ENCODE measurements at places on chromosomes 7 and 10.

DNA sequence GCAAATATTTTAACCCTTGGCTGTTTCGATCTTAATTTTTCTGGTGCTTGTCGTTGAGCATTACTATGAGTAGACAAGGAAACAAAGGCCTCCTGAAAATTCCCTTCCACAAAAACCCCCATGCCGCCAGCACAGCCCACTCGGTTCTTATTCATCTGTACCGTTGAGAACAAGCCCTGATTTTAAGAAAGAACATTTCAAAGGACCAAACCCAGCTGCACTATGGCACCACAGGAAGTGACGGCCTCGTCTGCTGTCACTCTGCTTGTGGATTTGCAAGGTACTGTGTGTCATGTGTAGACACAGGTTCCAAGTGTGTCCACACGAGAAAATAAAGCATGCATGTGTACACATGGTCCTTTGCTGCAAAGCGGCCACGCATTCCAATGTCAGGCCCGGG, 285.2 kb downstream of the DNAJB6 start:
- DNase-seq = no peak

DNA sequence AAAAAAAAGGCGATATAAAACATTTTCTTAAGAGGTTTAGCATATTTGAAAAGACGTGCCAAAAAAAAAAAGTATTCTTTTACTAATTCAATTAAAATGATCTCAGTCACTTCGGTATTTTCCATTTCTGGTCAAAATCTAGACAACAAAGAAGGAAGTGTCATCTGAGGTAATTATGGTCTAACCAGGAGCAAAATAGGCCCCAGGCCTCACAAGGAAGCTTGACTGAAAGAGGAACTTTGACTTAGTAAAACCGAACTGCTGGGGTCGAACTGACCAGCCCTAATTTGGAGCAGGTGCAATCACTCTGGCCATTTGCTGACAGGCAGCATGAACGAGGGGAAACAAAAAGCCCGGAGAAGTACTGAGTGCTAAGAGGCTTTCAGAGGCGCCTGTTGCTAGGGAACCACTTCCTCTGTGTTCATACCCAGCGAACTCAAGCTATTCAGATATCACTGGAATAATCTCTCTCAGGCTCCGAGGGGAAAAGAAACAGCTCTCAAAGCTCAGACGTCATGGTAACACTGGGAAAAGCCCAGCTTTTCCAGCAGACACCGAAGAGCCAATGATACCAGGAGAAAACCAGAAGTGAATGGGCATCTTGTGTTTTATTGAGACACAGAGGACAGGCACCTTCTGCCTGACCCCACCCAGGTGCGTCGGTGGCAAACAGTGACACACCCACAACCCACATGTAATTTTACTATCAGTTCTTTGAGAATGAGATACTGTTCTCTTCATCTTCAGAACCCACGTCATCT, 126.5 kb downstream of the FAM107B start:
- no peak for DNase-seq

GRCh38 chr10:11011984-11012383, 5.7 kb upstream of the CELF2 start:
- no peak for DNase-seq

DNA sequence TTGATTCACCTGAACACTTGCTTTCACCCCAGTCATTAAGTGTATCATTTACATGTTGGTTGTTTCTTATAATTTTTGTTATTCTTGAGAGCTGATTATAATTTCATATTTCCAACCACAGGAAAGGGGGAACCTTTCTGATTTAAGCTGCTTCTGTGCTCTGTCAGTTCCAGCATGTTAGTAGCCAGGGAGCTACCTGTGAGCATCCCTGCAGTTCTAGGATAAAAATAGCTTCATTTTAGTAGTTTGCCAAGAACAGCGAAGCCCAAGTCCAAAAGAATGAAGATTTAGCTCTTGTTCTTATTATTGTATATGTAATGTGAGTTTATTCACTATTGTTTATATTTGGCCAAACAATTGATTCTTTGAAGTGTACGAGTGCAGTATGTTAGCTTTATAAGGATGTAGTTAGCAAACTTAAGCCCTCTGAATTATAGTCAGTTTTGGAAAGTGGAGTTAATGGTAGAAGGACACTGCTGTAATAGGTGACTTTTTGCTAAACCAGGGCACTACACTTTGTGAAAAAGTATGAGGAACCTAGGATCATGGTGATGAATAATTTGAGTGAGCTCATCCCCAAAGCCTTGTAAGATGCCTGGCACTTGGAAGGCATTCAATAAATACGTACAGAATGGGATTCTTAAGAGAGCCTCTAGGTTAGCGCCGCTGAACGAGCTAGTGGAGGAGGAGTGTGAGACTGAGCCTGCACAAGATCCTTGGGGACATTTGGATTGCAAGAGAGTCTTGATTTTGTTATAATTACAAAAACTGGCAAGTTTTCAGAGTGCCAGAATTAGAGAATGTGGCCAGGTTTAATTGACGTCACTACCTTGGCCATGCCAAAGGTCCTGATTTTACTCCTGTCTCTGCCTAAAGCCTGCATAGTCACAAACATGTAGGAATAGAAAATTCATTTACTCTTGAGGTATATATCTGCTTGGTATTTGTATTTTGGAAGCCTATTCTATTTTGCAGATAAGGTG, 29.8 kb downstream of the DNAH11 start:
- DNase-seq = no peak

DNA sequence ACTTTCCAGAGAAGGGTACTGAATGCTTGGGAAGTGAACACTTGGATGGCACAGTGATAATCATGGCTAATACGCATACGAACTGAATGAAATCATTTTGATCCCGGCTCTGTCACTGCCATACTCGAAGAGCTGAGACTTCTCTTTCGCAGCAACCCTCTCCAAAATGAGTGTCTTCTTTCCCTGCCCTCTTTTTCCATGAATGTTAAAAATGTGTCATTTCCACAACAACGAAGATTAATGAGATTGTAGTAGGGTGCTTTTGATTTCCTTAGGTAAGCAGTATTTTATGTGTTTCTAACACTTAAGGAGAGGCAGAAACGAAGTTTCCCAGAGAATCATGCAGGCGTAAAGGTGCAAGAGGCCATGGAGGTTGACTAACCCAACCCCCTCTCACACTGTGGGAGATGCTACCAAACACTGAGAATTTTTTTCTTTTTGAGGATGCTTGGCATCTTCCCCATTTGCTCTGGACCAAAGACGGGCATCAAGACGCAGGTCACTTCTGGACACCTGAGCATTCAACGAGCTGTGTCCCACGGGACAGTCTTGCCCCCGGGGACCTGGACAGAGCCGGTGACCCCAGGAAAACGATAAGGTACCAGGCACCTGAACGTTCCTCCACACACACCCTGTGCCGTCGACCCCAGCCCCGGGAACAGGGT, 823 bp downstream of the COPG2 start:
- DNase-seq = no peak

DNA sequence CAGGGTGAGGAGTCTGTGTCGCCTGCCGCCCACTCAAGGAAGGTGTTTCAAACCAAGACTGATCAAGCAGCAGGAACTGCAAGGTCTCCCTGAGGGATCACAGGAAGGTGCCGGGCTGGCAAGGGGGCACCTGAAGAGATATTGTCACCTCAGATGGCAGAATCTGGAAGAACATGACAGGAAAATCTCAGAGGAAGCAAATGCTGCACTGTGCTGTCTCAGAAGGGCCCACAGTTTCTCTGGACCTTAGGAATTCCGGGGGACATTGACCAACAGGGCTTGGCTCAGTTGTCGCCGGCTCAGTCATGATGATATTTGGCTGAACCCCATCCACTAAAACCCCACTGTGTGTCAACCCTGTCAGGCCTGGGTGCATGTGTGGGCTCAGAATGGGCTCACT, 31.9 kb upstream of the GPR26 start:
- no peak for DNase-seq

DNA sequence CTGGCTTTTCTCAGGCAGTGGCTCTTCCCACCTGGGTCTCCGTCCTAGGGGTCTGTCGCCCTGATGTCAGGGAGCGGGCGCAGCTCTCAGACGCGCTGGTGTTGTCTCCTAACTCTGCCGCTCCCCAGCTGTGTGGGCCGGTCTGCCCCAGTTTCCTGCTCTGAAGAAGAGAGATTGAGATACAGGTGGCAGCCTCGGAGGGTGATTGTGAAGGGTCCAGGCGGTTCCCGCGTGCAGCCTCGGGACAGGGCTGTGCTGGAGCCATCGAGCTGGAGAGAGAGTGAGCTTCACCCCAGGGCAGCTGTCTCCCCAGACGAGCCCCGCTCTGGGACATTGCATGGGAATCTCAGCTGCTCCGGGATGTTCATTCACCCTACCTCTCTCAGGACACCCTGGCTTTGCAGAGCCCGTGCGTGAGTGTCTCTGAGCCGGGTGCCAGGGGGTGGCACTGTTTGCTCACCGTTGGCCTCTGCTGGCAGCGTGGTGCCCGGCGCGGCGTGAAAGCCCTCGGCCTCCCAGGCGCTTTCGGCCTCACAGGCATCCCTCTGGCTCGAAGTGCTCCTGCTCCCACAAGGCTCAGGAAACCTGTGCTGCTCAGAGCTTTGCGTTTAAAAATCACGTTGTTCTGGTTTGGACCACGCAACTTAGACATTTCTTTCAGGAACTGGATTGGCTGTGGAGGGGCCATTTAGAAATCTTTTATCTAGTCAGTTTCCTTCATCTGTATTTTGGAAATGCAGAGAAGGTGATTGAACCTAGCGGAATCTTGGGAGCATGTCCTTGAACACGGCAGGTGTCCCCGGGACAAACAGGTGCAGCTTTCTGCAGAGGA, 33.8 kb upstream of the ZFAND2A start:
- DNase-seq = no peak

DNA sequence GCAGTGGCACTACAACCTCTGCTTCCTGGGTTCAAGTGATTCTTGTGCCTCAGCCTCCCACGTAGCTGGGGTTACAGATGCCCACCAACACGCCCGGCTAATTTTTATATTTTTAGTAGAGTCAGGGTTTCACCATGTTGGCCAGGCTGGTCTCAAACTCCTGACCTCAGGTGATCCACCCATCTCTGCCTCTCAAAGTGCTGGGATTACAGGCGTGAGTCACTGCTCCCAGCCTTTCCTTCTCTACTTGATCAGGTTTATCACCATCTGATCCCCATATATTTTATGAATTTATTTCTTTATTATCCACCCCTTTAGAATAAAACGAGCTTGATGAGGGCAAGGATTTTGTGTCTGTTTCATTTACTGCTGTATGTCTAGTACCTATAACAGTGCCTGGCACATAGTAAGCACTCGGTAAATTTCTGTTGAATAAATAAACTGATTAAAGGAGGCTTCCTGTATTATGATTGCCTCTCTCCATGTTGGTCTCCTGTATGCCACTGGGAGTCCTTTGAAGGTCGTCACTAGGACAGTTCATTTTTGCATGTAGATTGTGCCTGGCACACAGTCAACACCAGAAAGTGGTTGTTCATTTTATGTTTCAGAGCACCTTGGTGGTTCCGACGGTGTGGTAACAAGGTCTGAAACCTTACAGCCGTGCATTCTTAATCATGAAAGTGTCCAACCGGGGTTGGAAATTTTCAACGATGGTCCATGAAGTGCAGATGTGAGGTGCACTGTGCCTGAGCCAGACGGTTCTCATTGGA, 9.6 kb upstream of the EIF3A start:
- no peak for DNase-seq

DNA sequence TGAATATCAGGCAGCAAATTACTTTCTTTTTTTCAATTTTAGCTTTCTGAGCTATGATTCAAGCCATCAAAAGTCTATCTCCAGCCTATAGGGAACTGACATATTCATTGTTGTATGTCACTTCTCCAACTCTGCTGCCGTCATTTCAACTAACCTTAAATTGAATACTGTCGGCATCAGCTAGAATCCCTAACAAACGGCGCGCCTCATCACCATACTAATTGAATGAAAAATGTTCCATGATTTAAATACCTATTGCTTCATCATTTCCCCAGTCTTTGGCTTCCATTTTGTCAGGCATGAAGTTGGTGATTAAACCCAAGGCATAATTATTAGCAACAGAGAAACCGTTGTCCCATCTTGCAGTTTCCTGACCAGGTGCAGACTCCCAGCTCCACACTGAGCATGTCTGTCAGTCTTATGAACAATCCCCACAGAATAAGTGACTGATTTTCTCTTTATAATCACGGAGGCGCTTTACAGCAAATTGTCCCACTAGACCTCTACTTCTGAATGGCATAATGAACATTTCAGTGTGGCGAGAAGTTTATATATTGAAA, 83.5 kb upstream of the NPY start:
- DNase-seq = no peak

Data from RWPE2 (cell line).